ENCODE measurements at places on chromosomes 7 and 10. TPM values are rescaled to one million over a fixed set of nuclear protein-coding genes. Genes with fewer than 3 reads are reported as not detected.

Gene AKR1C4
- total RNA-seq = not detected

Gene ANKRD2
- not detected for total RNA-seq

- no peaks in the 10 kb centered on the region for H3K36me3 ChIP-seq
- H3K27ac ChIP-seq = no peak overlapping the region
- DNase-seq = no peak
- H3K4me1 ChIP-seq = no peaks in the 10 kb centered on the region
- no peak overlapping the region for H3K4me3 ChIP-seq
- H3K27me3 ChIP-seq = no peaks in the 10 kb centered on the region
Measured at GRCh38 chr10:69640196-69640980, 10.3 kb downstream of the FAM241B start.

DNA sequence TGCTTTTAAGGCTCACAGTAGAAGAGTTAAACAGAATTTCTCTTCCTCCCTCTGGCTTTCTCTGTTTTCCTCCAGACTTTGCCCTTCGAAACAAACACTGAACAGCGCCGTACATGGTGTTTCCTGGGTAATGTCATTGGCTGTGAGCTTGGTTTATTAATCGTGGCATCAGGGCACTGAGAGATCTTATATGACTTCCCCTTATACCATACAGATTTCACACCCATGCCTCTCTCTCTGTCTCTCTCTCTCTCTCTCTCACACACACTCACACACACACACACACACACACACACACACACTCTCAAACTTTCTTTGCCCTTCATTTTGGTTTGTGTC lies 195.5 kb downstream of the CREB5 start:
- DNase-seq = no peak
- H3K4me1 ChIP-seq = no peaks in the 10 kb centered on the region
- no peak overlapping the region for H3K27ac ChIP-seq
- H3K27me3 ChIP-seq = no peaks in the 10 kb centered on the region
- H3K4me3 ChIP-seq = no peak overlapping the region
- no peaks in the 10 kb centered on the region for H3K36me3 ChIP-seq

GRCh38 chr10:72386916-72387586 lies 32.3 kb upstream of the DNAJB12 start:
- H3K36me3 ChIP-seq = peaks cover 3% of the 10 kb centered on the region
- no peaks in the 10 kb centered on the region for H3K27me3 ChIP-seq
- H3K4me3 ChIP-seq = no peak overlapping the region
- no peak for DNase-seq
- no peak overlapping the region for H3K27ac ChIP-seq
- H3K4me1 ChIP-seq = no peaks in the 10 kb centered on the region

Measured in CD4-positive, CD25-positive, alpha-beta regulatory T cell (primary cell).